CD4-positive, alpha-beta T cell treated with Interleukin-10 for 1 hour (primary cell): ENCODE measurements at places on chromosomes 3 and 15.
A peak's percentile ranks its signal among the peaks of the same experiment; 100 is the strongest.

DNA sequence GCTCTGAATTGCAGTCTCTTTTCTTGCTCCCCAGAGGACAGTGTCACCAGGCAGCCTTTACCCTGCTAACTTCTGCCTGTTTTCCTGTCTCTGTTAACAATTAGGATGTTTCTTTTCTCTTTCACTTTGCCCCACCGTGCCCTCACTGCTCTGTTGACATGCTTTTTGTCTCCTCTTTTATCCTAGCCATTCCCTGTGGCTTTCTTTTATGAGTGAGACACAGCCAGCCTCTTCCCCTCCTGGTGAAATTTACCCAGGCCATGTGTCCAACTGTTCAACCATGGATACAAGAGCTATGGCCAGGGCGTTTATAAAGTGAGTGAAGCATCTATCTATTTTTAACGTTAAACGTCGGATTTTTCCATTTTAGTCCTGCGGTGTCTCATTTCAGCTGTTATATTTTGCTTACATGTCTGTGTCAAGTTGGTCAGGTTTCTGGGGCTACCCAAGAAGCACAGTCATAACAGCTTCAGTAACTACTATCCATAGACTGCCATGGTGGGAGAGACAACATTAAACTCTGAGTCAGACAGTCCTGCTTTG lies 443.2 kb upstream of the AZI2 start:
- DNase-seq, result no peak

- no peak for DNase-seq
Observed at GRCh38 chr3:72968266-72968664, 28.3 kb upstream of the PPP4R2 start.

DNA sequence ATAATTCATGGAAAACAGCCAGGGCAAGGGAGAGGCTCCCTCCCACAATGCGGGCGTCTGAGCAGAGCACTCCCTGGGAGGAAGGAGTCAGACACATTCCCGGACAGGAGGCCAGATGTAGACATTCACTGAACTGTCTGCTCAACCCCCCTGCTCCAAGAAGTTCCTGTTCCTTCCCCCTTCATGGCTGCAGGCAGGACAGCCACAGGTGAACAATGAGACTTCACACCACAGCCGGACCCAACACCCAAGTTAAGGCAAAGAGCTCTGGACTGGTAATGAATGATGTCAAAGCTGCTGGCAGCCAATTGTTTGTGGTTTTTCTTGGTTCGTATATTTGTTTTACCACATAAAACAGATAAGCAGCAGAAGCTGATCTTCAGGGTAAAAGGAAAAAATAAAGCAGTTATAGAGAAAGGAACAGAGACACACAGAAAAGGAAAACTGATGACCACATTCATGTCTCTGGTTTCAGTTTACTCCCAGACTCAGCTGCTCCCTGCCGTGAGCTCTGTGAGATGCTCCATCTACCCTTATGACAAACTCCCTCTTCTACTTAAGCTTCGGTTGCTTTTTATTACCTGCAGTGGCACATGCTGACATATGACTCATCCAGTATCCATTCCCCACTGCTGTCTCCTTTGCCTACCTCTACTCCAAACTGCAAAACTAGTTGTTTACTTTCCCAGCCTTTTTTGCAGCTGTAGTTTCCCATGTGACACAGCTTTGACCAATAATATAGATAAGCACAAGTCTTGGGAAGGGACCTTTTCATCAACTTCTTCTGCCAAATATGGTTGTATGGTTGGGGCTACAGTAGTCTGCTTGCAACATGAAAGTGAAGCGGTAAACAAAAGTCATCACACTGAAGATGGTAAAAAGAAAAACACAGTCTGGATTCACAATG lies 33.1 kb downstream of the DZIP1L start:
- DNase-seq, result no peak

DNA sequence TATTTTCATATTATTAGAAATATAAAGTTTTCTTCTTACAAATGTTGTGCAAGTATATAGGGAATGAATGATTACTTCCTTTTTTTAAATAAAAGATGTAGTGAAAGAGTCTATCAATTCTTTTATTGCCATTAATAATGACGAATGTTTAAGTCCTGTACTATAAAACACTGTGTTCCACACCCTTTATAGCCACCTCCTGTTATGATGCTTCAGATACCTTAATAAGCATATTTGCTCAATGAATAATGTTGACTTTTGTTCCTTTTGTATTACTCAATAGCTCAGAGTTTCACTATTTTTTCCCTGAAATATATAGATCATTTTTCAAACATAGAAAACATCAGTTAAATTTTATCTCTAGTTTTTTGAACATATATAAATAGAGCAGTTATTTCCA lies 378.2 kb upstream of the THBS1 start:
- no peak for DNase-seq

- DNase-seq, result peak; percentile 19
Observed at GRCh38 chr3:51974277-51974962, 444 bp upstream of the ABHD14A start.

DNA sequence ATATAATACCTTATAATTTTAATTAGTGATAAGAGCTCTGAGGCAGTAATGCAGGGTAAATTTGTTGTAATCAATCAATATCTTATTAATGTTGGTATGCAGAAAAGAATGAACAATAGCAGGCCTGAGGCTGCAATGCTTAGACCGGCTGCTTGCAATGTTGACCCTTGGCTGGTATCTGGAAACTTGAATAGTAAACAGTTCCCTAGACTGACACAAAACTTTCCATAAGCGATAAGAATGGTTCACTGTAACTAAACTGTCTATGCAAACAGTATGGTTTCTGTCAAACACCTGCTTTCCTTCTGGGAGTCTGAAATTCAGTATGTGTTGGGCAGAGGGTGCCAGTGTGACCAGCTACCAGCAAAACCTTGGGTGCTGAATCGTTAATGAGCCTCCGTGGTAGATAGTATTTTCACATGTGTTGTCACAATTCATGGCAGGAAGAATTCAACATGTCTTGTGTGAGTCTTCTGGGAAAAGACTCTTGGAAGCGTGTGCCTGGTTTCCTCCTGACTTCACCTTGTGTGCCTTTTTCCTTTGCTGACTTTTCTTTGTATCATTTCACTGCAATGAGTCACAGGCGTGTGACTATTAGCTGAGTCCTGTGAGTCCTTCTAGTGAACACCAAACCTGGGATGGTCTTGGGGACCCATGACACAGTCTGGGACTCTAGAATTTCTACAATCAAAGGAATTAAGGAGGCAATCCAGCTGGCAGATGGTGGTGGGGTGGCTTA lies 30.7 kb upstream of the CLRN1 start:
- no peak for DNase-seq

GRCh38 chr3:120780977-120781376 lies 38.4 kb downstream of the GTF2E1 start:
- no peak for DNase-seq
